ENCODE measurements at places on chromosomes 1 and 21.
A peak's percentile ranks its signal among the peaks of the same experiment; 100 is the strongest.

GRCh38 chr1:24257373-24257772, 61.8 kb upstream of the GRHL3 start:
- DNase-seq, result no peak

- no peak for DNase-seq
Observed at GRCh38 chr1:98490099-98490498, 171.4 kb upstream of the SNX7 start.

DNA sequence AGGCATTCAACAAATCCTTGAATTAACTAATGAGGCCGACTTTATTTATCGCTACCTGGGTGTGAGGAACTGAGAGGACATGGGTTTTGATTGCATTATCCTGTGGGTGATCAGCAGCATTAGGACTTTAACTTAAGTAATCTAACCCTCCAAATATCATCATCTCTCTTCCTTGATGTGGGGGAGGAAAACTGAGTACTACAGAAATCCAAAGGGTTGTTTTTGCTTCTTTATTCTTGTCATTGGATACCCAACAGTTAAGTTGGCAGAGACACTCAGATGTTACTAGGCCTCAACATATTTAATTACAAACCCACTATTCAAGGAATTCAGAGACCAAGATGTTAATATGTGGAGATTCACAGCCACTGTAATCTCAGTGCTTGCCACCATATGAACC, 97.4 kb upstream of the ST6GALNAC5 start:
- no peak for DNase-seq

- DNase-seq, result no peak
Observed at GRCh38 chr1:79235301-79236002, 228.9 kb upstream of the ADGRL4 start.

- DNase-seq, result no peak
Observed at GRCh38 chr1:4531842-4532241, 122.6 kb upstream of the AJAP1 start.

DNA sequence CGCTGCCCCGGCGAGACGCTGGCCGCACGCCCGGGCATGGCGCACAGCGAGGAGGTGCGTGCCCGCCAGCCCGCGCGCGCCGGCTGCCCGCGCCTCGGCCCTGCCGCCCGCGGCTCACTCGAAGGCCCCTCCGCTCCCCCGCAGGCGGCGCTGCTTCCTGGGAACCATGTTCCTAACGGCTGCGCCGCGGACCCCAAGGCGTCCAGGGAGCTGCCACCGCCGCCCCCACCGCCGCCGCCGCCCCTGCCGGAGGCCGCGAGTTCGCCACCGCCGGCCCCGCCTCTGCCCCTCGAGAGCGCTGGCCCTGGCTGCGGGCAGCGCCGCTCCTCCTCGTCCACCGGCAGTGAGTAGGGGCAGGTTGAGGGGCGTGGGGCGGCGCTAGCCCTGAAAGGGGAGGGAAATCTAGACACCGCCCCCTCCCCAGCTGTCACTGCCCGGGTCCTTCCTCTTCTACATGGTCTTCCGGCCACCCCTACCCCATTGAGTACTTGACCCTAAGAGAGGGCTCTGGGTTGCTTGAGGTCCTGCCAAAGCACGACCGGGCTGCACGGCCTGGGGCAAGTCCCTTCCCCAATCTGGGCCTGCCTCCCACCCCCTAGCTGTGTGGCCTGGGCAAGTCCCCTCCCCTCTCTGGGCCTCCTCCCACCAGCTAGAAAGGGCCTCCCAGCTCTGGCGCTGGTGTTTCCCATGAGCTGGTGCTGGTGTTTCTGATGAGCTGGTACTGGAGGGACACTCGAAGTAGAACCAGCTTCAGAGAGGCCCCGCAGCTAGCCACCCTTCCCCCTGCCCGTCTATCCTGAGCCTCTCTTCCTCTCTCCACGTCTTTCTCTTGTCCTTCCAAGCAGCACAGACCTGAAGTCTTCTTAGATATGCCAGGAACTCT, 17.0 kb downstream of the TNFRSF25 start:
- DNase-seq, result no peak

- no peak for DNase-seq
Observed at GRCh38 chr1:210132582-210132981, 100.0 kb upstream of the SERTAD4 start.

DNA sequence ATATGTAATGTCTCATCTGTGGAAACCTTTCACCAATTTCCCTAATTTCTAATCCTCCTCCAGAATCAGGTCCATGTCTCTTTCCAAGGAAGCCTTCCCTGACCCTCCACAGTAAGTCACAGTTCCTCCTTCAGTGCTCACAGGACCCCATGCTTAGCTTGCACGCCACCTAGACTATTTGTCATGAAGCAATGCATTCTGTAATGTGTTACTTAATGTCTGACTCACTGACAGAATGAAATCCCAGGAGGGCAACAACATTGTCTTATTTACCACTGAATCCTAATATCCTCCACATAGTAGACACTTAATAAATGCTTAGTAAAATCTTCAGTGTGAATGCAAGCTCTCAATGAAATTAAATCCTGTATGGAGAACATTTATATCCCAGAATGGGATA, 245.9 kb upstream of the PLD5 start:
- DNase-seq, result no peak

- no peak for DNase-seq
Observed at GRCh38 chr1:11523746-11524464, 45.0 kb downstream of the DISP3 start.

- DNase-seq, result no peak
Observed at GRCh38 chr1:236030534-236030933, 34.4 kb downstream of the NID1 start.

GRCh38 chr21:31414263-31415000, 70.4 kb upstream of the TIAM1 start:
- no peak for DNase-seq

DNA sequence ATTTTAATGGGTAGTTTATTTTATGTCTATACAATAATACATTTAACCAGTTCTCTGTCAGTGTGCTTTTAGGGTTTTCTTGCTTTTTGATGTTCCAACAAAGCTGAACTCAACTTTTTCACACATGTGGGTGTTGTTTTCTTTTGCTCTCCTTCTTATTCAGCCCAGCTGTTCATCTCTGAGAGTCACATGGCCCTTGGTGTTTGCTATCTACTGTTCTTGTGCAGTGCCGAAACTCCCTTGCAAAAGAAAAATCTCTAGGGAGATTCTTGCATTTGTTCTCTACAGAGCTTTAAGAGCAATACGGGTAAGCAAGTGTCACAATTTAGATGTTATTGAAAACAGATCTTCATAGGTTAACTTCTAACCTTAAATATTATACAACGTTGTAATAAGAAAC, 281.1 kb upstream of the CXADR start:
- no peak for DNase-seq

DNA sequence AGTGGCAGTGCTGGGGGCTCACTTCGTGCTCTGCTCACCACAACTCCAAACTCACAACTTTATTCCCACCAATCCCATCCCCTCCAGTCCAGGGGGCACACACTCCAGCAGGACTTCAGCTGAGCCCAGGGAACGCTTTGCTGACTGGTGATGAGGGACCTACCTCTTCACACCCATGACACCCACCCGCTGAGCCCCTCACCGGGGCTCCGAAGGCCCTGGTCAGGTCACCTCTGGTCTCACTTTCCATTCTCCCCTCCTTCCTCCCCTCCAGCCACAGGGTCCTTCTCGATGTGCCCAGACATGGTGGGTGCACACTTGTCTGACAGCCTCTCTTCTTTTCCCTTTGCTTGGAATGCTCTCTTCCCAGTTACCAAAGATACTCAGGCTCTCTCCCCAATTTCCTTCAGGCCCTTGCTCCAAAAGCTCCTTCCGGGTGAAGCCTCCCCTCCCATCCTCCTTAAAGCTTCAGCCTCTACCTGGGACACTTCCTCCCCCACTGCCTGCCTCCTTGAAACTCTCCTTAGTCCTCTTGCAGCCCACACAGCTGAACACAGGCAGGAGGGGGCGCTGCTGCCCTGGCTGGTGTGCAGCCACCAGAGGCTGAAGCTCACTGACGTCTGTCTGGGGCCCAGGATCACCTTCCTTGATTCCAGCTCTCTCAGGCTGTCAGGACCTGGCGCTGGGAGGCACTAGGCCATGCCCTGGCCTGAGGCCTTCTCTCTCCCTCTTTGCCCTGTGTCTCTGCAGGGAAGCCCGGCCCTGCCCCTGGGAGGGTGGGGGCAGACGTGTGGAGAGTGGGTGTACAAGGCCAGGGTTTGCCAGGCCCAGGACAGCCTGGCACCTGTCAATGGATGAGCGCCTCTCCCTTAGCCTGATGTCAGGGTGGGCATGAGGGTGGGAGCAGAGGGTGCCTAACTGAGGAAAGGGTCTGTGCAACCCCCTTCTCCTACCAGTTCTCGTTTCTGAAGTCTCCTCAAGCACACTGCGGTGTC, 1.6 kb downstream of the KCNE1 start:
- DNase-seq, result peak; percentile 66

DNA sequence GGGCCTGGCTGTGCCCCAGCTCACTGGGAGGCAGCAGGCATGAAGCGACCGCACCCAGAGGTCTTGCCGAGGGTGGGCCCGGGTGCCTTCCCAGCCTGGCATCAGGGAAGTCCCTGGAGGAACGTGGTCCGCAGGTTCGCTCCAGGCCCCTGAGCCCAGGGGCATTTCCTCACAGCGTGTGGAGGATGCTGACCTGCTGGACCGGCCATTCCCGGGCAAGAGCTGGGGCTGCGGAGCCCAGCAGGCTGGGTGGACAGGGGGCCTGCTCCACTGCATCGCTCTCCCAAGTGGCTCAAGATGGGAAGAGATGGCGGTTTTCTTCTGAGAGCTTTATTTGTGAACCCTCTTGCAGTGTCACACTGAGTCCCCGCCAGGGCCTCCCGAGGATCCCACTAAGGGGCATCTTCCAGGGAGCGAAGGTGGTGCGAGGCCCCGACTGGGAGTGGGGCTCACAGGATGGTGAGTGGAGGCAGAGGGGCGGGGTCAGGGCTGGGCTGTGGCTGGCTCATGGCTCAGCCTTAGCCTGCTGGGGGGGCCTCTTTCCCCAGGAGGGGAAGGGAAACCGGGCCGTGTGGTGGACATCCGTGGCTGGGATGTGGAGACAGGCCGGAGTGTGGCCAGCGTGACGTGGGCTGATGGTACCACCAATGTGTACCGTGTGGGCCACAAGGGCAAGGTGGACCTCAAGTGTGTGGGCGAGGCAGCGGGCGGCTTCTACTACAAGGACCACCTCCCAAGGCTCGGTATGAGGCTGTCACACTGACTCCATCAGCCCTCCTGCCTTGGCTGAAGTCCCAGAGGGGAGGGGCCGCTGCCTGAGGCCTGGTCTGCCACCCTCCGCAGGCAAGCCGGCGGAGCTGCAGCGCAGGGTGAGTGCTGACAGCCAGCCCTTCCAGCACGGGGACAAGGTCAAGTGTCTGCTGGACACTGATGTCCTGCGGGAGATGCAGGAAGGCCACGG, 7.2 kb upstream of the MMP23B start:
- DNase-seq, result no peak

GRCh38 chr1:114079596-114080190, 74.0 kb downstream of the SYT6 start:
- DNase-seq, result no peak

GRCh38 chr1:90295534-90295933, 300.6 kb downstream of the ZNF326 start:
- DNase-seq, result no peak

- DNase-seq, result no peak
Observed at GRCh38 chr1:226920446-226920894, 19.6 kb upstream of the COQ8A start.

- DNase-seq, result no peak
Observed at GRCh38 chr1:111553196-111553595, 49.8 kb upstream of the ADORA3 start.

- no peak for DNase-seq
Observed at GRCh38 chr1:236113324-236114032, 28.9 kb upstream of the GPR137B start.

- no peak for DNase-seq
Observed at GRCh38 chr1:203478986-203479385, 3.4 kb downstream of the PRELP start.

GRCh38 chr1:174700775-174701174, 253.0 kb downstream of the GPR52 start:
- DNase-seq, result no peak

DNA sequence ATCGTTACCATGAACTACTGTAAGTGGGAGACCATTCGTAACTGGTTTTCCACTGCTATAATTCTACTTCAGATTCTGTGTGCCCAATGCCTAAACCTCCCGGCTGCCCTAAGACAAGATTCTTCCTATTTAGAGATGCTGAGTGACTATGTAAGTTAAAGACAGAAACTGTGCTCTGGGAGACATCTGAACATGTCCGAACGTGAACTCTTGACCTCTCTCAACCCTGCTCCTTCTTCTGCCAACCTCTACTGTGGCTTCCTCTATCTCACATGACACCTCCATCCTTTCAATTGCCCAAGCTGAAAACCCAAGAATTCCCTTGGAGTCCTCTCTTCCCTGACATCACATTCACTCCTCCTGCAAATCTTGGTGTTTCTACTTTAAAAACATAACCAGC, 182.9 kb downstream of the AKT3 start:
- DNase-seq, result no peak

- DNase-seq, result no peak
Observed at GRCh38 chr1:23848673-23849616, 19.1 kb downstream of the FUCA1 start.

DNA sequence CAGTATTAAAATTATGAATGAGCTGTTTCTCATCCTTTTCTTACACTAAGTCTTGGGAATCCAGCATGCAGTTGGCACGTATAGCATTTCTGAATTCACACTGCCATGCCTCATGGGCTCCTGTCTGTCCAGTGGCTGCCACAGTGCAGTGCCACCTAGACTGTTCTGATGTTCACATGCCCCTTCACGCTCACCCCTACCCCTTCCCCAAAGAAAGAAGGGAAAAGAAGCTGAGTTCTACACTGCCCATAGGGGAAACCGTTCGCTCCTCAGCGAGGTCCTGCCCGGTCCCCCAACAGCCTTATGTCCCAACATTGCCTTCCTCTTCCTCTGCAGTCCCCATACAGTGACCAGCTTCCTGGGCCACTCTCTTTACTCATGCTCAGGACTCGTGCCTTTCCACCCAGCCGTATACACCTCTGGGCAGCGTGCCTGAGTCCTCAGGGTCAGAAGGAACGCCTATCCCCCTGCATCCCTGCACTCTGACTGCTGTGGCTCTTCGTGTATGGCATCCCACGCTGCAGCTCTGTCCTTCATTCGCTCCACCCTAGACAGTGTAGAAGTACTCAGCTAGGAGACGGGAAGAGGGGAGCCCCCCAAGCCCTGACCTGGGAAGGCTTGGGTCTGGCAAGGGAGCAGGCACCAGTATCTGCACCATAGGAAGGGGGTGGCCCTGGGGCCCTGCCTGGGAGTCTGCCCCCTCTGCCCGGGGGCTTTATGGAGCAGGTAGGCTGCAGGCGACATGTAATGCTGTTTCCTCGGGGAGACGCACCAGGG, 24.1 kb upstream of the ARF1 start:
- no peak for DNase-seq

GRCh38 chr1:52238474-52238873, 96.6 kb downstream of the ZFYVE9 start:
- DNase-seq, result no peak

GRCh38 chr1:47231301-47232186, 481 bp downstream of the TAL1 start:
- no peak for DNase-seq

DNA sequence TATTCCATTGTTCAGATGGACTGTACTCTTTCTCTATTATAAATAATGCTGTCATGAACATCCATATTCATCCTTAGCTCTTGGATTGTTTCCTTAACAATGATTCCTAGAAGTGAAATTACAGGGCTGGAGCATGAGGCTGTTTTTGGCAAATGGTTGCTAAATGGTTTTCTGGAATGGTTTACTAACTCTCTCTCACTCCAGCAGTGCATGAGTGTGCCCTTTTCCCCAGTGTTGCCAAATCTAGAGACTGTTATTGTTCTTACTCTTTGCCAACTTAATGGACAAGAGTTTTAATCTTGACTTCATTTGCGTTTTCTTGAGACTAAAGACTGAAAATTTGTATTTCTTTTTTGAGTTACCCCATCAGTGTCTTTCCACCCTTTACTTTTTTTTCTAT, 113.0 kb downstream of the PAPPA2 start:
- DNase-seq, result no peak

- no peak for DNase-seq
Observed at GRCh38 chr1:167016100-167016750, 27.1 kb downstream of the MAEL start.
